ENCODE measurements at places on chromosomes 6 and 20. TPM values are rescaled to one million over a fixed set of nuclear protein-coding genes. Genes with fewer than 3 reads are reported as not detected.

GRCh38 chr6:12851123-12851695 is 134.6 kb downstream of the PHACTR1 start:
- H3K27me3 ChIP-seq: peaks cover 20% of the 10 kb centered on the region
- no peak overlapping the region for H3K4me3 ChIP-seq
- no peaks in the 10 kb centered on the region for H3K4me1 ChIP-seq
- no peaks in the 10 kb centered on the region for H3K36me3 ChIP-seq

GRCh38 chr6:139732451-139732850 is 358.0 kb upstream of the CITED2 start:
- peaks cover 8% of the 10 kb centered on the region for H3K27me3 ChIP-seq
- H3K4me3 ChIP-seq: no peak overlapping the region
- H3K4me1 ChIP-seq: peaks cover 4% of the 10 kb centered on the region
- H3K36me3 ChIP-seq: no peaks in the 10 kb centered on the region
- no peak for DNase-seq

DNA sequence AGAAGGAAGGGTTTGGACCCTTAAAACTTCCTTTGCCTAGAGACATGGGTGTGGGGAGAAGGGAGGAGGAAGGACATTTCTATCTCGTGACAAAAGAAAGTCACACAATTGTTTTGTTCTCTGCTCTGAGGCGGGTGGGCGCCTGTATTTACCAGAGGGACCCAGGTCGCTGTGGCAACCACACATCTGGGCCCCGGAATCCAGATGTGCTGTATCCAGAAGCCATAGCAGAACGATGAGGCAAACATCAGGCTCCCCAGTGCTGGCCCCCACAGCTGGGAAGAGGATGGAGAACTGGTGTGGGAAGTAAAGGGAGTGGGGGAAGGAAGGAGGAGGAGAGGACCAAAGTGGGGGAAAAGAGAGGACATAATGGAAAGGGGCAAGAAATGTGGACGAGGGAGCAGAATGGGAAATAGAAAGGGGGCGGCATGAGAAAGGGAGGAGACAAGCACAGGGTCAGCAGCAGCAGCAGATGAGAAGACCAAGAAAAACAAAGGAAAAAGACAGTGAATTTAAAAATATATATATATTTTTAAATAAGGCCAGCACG is 3.4 kb upstream of the TNXB start:
- peaks cover 9% of the 10 kb centered on the region for H3K27me3 ChIP-seq
- no peak overlapping the region for H3K27ac ChIP-seq
- DNase-seq: no peak
- peaks cover 19% of the 10 kb centered on the region for H3K4me1 ChIP-seq

- H3K27me3 ChIP-seq: no peaks in the 10 kb centered on the region
- DNase-seq: peak; percentile 85
- H3K4me3 ChIP-seq: peak within 1 kb of the TSS; percentile 95
- peaks cover 33% of the 10 kb centered on the region for H3K36me3 ChIP-seq
- H3K27ac ChIP-seq: peak within 1 kb of the TSS; percentile 88
Observed at GRCh38 chr6:73452107-73452461, at the start of gene CGAS. Gene CGAS, minus strand, starts transcription at chr6:73452297. Its CDS starts 116 bp downstream, at chr6:73452181.

GRCh38 chr6:69542494-69542893 is 254.3 kb downstream of the LMBRD1 start:
- H3K4me1 ChIP-seq: no peaks in the 10 kb centered on the region
- no peaks in the 10 kb centered on the region for H3K36me3 ChIP-seq
- H3K4me3 ChIP-seq: no peak overlapping the region
- DNase-seq: no peak

GRCh38 chr6:11315743-11316437 is 83.4 kb upstream of the NEDD9 start:
- no peaks in the 10 kb centered on the region for H3K27me3 ChIP-seq
- DNase-seq: no peak
- no peak overlapping the region for H3K4me3 ChIP-seq
- no peak overlapping the region for H3K27ac ChIP-seq
- peaks cover 66% of the 10 kb centered on the region for H3K36me3 ChIP-seq

OOEP gene
- not detected for total RNA-seq

DLL1 gene
- total RNA-seq: 4.0 TPM

WFDC12 gene
- not detected for total RNA-seq

DLK2 gene
- total RNA-seq: 0.93 TPM
